GM12878 (cell line): ENCODE measurements at places on chromosomes 2 and 18.
A peak's percentile ranks its signal among the peaks of the same experiment; 100 is the strongest.

DNA sequence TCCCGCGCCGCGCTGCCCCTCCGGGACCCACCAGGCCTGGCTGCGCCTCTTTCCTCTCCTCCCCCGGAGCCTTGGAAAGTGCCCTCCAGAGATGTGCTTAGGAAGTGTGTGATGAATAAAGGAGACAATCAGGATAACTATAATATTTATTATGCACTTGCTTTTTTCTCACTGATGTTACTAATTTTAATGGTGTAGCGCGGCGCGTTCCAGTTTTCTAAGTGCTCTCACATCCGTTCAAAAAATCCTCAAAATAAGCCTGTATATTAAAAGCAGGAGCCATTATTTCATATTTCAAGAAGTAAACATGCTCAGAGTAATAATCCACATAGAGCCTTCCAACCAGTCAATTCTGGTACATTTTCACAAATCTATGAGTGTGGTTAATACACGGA, 941 bp upstream of the MPPE1 start:
- no peaks in the 10 kb centered on the region for H3K36me3 ChIP-seq
- H3K4me3 ChIP-seq: peak overlapping the region; percentile 88
- H3K27me3 ChIP-seq: no peaks in the 10 kb centered on the region
- peaks cover 5% of the 10 kb centered on the region for H3K4me1 ChIP-seq
- no peak for DNase-seq

DNA sequence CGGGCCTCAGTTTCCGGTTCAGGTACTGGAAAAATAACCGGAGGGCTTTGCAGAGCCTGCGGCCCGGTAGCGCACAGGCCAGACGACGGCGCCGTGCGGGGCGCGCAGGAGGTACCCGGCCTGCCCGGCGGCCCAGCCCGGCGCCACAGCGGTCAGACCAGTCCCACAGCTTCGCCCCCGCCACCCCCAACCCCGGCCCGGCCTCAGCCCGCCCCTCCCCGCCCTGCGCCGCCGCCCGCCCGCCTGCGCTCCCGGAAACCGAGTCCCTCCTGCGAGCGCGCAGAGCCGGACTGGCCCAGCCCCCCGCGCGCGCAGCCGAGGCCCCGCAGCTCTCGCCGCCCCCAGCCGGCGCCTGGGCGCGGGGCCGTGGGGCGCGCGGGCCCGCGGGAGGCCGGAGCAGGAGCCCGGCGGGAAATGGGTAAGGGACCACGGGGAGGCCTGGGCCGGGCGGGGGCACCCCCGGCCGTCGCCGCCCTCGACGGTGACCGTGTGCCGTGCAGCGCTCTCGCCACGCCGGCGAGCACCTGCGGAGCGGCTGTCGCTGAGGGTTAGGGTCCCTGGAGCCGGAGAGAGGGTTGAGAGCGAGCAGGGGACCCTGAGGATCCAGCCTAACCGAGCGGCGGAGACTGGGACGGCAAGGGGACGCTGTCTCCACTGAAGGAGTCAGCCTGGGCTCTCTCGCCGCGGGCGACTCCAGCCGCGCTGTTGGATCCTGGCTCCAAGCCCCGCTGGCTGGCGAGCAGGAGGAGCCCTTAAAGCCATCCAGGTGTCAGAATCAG, 16.5 kb upstream of the PSD4 start:
- H3K27ac ChIP-seq: no peak overlapping the region
- peaks cover 12% of the 10 kb centered on the region for H3K4me1 ChIP-seq
- no peaks in the 10 kb centered on the region for H3K36me3 ChIP-seq
- peak overlapping the region; percentile 35; the same call in 1 of the 2 replicates for H3K4me3 ChIP-seq
- no peak for DNase-seq

GRCh38 chr2:16186661-16187481, 246.5 kb downstream of the MYCN start:
- no peaks in the 10 kb centered on the region for H3K36me3 ChIP-seq
- no peaks in the 10 kb centered on the region for H3K27me3 ChIP-seq
- H3K4me3 ChIP-seq: no peak overlapping the region
- H3K27ac ChIP-seq: no peak overlapping the region
- H3K4me1 ChIP-seq: no peaks in the 10 kb centered on the region

DNA sequence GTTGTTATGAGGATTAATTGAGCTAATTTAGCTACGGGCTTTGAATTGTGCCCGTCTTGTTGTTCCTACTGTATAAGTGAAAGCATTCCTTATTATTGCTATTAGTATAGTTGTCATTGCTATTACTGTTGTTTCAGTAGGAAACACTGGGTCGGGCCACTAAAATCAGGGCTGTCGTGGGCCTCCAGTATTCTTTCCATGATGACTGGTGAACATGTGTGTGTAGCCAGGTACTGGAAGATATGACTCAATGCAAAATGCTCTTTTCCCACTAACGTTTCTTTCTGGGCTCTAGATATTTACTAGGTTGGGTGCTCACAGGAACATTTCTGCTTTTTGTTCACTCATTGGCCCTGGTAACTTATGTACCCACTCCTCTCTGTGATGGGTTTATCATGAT, 4.9 kb downstream of the TTL start:
- no peaks in the 10 kb centered on the region; the same call in 1 of the 2 replicates for H3K36me3 ChIP-seq
- no peak overlapping the region for H3K4me3 ChIP-seq
- peaks cover 10% of the 10 kb centered on the region for H3K4me1 ChIP-seq
- no peak overlapping the region for H3K27ac ChIP-seq
- no peak for DNase-seq

GRCh38 chr2:106030287-106031268, 163.5 kb downstream of the UXS1 start:
- H3K4me1 ChIP-seq: no peaks in the 10 kb centered on the region
- DNase-seq: no peak

DNA sequence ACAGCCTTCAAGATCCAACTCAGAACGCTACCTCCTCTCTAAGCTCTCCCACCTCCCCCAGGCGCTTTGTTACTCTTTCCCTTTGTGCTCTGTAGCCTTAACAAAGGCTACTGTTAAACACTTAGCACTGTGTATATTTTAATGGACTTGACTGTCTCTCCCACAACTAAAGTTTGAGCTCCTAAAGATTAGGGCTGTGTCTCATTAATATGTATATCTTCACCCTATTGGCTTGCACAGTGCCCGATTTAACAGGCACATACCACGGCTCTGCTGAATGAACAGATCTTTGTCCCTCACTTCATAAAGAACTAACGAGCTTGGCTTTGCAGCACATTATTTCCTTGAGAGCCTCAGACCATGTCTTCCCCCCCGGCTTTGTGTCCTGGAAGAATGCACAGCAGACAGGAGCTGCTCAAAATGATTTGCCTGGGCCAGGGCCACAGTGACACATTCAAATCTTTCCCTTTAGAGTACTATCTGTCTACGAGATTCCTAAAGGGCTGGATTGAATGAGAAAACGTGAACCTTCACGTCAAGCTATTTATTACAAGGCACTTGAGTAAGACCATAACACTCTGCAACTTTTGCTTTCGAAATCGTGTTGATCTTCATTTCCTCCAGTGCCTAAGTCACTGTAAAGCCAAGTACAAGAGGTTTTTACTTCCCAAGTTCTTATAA, 22.1 kb downstream of the ABHD3 start:
- peak overlapping the region; percentile 70 for H3K27ac ChIP-seq
- H3K4me3 ChIP-seq: no peak overlapping the region
- peak; percentile 39 for DNase-seq
- peaks cover 23% of the 10 kb centered on the region for H3K4me1 ChIP-seq

GRCh38 chr2:97734061-97735051, 21.0 kb downstream of the ZAP70 start:
- H3K27me3 ChIP-seq: no peaks in the 10 kb centered on the region
- no peak overlapping the region for H3K27ac ChIP-seq
- no peak for DNase-seq
- H3K4me1 ChIP-seq: no peaks in the 10 kb centered on the region
- no peak overlapping the region for H3K4me3 ChIP-seq

- H3K36me3 ChIP-seq: no peaks in the 10 kb centered on the region
- H3K27me3 ChIP-seq: no peaks in the 10 kb centered on the region
- no peak for DNase-seq
- no peaks in the 10 kb centered on the region for H3K4me1 ChIP-seq
Measured at GRCh38 chr2:18558458-18558857, 2.0 kb downstream of the RDH14 start.

DNA sequence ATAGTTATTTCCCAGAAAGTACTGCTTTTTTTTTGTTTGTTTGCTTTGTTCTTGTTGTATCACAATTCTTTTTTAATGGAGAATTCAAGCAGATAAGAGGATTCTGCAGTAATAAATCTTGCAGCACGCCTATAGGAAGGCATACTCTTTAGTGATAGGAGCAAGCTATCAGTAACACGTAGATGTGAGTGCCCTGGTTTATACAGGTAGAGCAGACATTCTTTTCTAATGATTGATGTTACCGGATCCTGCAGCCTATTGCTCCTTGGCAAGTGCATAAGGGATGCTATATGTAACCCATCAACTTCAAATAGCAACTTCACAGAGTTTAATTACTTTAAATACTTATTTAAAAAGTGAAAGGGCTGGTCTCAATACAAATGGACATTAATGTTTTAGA, 834.2 kb upstream of the GCFC2 start:
- no peak for DNase-seq
- H3K27me3 ChIP-seq: no peaks in the 10 kb centered on the region
- H3K4me3 ChIP-seq: no peak overlapping the region
- H3K27ac ChIP-seq: no peak overlapping the region

- no peak overlapping the region for H3K27ac ChIP-seq
- no peak for DNase-seq
- no peaks in the 10 kb centered on the region for H3K36me3 ChIP-seq
- H3K27me3 ChIP-seq: no peaks in the 10 kb centered on the region; the same call in 1 of the 2 replicates
- H3K4me1 ChIP-seq: no peaks in the 10 kb centered on the region; the same call in 1 of the 2 replicates
Measured at GRCh38 chr2:9327873-9328352, 95.4 kb downstream of the ITGB1BP1 start.

- H3K4me3 ChIP-seq: no peak overlapping the region
- no peak overlapping the region for H3K27ac ChIP-seq
- no peaks in the 10 kb centered on the region for H3K4me1 ChIP-seq
- no peak for DNase-seq
- H3K36me3 ChIP-seq: no peaks in the 10 kb centered on the region
Measured at GRCh38 chr2:50221106-50221505, 810.8 kb downstream of the NRXN1 start.

DNA sequence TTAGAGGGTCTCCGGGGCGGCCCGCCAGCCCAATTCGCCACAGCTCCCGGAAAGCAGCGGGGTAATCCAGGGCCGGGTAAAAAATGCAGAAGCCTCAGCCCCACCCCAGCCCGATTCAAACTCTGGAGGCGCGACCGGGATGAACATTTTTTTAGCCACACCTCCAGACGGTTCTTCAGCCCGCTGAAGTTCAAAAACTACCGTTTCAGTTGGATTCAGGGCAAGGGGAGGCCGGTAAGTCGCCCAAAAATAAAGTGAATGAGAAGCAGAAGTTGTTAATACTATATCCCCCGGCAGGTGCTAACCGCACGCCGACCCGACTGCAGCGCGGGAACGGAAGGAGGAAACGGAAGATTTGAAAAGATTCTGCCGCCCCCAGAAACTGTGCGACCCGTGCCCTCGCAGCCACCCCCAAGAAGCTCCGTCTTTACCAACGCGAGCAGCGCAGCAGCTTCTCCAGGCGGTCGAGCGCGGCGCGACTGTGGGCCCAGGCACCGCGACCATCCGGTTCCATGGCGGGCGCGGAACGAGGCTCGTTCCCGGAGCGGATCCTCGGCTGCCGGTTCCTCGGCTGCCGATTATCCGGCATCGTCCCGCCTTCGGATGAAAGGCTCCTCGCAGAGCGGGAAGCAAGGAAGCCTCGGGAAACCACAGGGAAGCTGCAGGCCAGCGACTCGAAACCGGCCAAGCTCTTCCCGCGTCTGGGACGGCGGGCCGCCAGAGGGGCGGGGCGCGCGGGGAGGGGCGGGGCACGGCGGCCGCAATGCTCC, at the start of gene BARD1:
Gene BARD1, minus strand, starts transcription at position 703 of the 770 bp plus-strand sequence. Its CDS starts 114 bp downstream, at position 589.
- H3K4me1 ChIP-seq: 0 out of 2 replicates have a peak, but pooled peaks cover 5% of the 10 kb centered on the region
- H3K4me3 ChIP-seq: peak within 1 kb of the TSS; percentile 81
- H3K27ac ChIP-seq: peak within 1 kb of the TSS; percentile 90
- H3K27me3 ChIP-seq: no peaks in the 10 kb centered on the region

DNA sequence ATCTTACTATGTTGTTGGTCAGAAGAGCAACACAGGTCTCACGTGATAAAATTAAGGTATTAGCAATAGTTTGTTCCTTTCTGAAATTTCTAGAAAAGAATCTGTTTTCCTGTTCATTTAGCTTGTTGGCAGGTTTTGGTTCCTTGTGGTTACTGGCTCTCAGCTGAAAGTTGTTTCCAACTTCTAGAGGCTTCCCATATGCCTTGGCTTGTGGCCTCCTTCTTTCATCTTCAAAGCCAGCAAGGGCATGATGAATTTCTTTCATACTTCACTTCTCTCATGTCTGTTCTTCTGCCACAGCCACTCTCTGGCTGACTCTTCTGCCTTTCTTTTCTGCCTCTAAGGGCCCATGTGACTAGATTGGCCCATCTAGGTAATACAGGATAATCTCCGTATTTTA, 193.7 kb downstream of the TRIB2 start:
- H3K4me3 ChIP-seq: no peak overlapping the region
- no peak for DNase-seq
- H3K27me3 ChIP-seq: no peaks in the 10 kb centered on the region
- H3K27ac ChIP-seq: no peak overlapping the region

GRCh38 chr2:70922235-70923234, 13.2 kb upstream of the ATP6V1B1 start:
- H3K4me3 ChIP-seq: no peak overlapping the region
- DNase-seq: no peak
- H3K36me3 ChIP-seq: no peaks in the 10 kb centered on the region
- no peak overlapping the region for H3K27ac ChIP-seq
- no peaks in the 10 kb centered on the region; the same call in 1 of the 2 replicates for H3K27me3 ChIP-seq

DNA sequence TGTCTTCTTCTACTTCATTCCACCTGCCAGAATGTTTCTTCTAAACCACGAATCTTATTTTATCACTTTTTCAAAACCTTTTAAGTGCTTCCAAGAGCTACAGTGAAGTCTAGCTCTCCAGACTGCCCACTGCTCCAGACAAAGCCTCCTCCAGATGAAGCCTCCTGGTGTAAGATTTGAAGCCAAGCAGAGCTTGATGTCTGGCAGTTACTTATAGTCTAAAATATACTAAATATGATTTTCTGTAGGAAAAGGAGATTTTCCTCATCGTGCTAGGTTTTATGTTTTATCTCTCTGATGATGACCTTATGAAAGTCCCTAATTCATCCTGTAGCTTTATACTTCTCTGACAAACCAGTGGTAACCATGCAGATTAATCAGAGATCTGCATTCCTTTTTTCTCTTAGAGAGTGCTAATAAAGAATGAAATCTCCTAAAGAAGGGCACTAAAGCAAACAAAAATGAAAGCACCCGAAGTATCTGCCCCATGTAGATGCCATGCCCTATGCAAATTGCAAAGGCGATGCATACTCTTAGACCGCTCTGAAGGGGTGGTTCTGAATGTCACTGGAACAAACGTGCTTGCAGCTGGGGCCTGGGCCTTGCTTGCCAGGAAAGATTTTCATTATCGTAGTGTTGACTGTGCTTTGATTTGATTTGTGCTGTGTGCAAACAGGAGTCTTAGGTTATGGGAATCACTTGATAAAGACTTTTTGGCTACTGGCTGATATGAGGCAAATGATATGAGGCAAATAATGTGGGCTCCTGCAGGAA, 314.2 kb downstream of the PID1 start:
- no peak overlapping the region for H3K4me3 ChIP-seq
- no peak for DNase-seq
- no peaks in the 10 kb centered on the region for H3K27me3 ChIP-seq
- no peak overlapping the region for H3K27ac ChIP-seq
- H3K4me1 ChIP-seq: no peaks in the 10 kb centered on the region
- H3K36me3 ChIP-seq: no peaks in the 10 kb centered on the region

- H3K36me3 ChIP-seq: no peaks in the 10 kb centered on the region
- peaks cover 9% of the 10 kb centered on the region; the same call in 1 of the 2 replicates for H3K4me1 ChIP-seq
- no peak for DNase-seq
- no peak overlapping the region for H3K4me3 ChIP-seq
- no peak overlapping the region for H3K27ac ChIP-seq
Measured at GRCh38 chr18:49355028-49355427, 105.4 kb downstream of the DYM start.

GRCh38 chr2:156589381-156590079, 153.4 kb downstream of the GPD2 start:
- H3K27me3 ChIP-seq: no peaks in the 10 kb centered on the region
- DNase-seq: no peak
- no peak overlapping the region for H3K4me3 ChIP-seq
- no peaks in the 10 kb centered on the region for H3K36me3 ChIP-seq
- H3K4me1 ChIP-seq: no peaks in the 10 kb centered on the region; the same call in none of the 2 replicates
